CD8-positive, alpha-beta memory T cell (primary cell): ENCODE measurements at places on chromosomes 7 and 10.

DNA sequence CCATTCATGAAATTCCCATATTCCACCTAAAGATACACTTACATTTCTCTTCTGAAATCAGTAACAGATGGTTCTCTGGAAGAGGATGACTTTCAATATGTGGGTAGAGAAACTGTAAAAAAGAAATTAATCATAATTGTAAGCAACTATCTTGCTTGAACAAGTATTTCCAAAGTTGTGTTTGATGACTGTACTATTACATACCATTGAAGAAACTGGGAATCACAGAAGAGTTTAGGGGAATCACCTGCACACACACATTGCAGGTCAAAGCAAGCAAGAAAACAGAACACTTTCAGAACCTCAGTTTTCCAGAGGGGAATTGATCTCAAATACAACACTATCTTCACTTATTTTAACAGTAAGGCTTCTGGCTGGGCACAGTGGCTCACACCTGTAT is 33.6 kb downstream of the GSAP start:
- DNase-seq: no peak

- no peak for DNase-seq
Observed at GRCh38 chr7:158706710-158707590, 2.3 kb upstream of the NCAPG2 start.

DNA sequence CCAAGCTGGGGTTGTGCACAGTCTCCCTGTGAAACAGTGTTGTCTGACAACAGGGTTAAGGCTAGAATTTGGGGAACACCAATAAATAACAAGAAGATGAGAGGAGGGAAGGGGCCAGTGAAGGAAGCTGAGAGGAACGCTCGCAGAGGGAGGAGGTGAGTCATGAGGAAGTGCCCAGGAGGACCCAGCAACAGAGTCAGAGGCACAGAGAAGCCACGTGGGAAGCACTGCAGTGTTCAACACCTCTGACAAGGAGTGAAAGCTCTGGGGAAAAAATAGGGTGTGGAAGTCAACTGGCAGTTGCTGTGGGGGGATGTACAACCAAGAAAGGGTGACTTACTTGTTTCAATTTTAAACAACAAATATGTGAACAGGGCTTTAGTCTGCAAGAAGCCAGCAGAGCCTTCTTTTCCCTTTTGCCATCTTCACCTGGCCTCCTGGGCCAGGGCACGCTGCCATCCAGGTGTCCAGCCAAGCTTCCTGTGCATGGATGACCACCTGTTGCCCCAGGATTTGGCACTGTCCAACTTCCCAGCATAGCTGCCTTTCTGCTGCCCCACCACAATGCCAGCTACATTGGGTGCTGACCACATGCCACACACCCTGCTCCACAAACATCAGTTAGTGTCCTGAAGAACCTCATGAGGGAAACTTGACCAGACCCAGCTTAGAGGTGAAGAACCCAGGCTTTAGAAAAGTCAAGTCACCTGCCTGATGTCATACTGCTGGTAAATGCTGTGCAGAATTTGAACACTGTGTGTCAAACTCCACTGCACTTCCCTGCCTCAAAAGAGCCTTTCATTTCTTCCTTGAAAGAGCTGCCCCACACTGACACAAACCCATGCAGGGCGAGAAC is 69.6 kb downstream of the ATXN7L1 start:
- peak; percentile 22 for DNase-seq

DNA sequence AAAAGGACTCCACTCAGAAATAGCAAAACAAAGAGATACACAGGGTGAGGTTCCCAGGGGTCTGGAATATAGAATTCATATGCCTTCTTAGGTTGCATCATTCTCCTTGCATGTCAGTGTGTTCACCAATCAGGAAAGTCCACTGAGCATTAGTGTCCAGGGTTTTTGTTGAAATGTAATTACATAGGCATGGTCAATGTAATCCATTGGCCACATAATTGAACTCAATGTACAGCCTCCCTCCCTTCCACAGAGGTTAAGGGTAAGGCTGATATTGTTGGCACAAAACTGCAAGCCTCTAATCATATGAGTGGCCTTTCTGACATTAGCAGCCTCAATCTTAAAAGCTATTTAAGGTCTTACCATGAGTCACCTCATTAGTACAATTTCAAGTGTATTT is 736.1 kb upstream of the VSTM2A start:
- no peak for DNase-seq

DNA sequence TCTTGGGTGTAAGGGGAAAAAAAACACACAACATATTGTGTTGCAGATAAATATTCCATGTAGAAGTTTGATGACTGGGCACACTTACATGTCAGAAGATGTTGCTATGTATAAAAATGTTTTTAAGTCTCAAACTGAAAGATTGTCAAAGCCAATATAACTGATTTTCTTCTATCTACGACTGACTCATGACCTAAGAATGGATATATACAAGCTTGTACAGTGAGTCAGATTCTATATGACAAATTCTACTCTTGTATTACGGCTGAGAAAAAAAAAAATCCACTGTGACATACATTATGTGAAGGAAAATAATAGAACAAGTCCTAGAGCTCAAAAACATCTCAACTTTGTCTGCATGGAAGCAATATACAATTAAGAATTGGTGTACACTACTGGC is 343.0 kb upstream of the PCDH15 start:
- DNase-seq: no peak

- no peak for DNase-seq
Observed at GRCh38 chr7:158273138-158273651, 314.4 kb downstream of the PTPRN2 start.

GRCh38 chr10:27494116-27494805 is 9.8 kb upstream of the RAB18 start:
- DNase-seq: no peak

- DNase-seq: no peak
Observed at GRCh38 chr7:80139236-80139635, 4.6 kb downstream of the GNAI1 start.

- DNase-seq: no peak
Observed at GRCh38 chr10:132057191-132057681, 8.5 kb upstream of the JAKMIP3 start.

DNA sequence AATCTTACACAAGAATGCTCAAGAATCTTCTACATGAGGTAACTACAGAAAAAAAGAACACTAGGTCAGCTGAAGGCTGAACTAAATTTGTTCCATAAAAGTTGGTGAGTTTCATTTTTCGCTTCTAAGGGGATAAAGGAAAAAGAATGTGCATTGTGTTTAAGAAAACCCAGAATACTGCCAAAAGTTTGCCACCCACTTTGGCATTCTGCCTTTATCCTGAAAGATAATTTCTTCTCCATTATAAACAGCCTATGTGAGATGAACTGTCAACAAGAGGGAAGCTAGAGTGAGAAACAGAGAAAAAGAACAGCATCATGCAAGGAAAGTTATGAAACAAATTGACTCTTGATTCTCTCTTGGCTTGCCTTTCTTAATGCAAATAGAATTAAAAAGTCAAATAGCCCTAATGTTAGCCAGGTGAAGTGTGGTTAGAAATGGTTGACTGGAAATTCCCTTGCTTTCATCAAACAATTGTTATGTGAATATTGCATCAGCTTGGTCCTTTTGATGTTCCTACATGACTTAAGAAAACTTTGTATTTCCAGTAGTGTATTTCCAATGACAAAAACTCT is 25.8 kb downstream of the STEAP1 start:
- DNase-seq: no peak

DNA sequence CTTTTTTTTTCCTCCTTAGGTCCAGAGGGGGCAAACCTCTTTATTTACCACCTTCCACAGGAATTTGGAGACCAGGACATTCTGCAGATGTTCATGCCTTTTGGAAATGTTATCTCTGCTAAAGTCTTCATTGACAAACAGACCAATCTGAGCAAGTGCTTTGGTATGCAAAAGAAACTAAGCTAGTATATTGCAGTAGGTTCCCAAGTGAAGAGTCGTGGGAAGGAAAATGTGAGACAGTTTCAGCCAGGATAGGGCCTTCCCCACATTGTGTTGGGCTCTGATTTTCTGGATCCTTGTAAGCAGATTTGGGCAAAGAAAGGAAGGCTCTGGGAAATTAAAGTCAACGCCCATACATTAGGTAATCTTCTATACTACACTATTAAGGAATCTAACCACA is 285.6 kb downstream of the USP6NL start:
- no peak for DNase-seq

DNA sequence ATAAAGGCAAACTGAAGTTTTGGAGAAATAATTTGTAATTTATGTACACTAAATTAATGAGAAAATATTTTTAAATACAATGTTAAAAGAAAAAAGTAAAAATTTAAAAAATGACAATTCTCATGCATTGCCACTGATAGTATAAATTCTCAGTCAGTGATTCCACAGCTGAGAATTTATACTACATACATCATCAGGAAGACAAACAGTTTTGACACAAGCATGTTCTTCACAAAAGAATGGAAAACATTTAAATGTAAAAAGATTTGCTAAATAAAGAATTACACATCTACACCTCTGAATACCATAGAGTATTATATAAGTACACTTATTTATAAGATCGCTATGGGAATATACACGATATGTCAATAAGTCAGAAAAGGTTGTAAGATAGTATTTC is 101.1 kb upstream of the LAMB4 start:
- DNase-seq: no peak

- DNase-seq: no peak
Observed at GRCh38 chr10:36840788-36841187, 284.6 kb upstream of the ANKRD30A start.
